ENCODE measurements at places on chromosomes 2 and 18. TPM values are rescaled to one million over a fixed set of nuclear protein-coding genes. Genes with fewer than 3 reads are reported as not detected.

The TET3 gene
- 2.9 TPM for polyA plus RNA-seq

The NAT8 gene
- not detected for polyA plus RNA-seq

The UGT1A8 gene
- polyA plus RNA-seq = not detected

The ATP6V1B1 gene
- polyA plus RNA-seq = not detected

The FEV gene
- not detected for polyA plus RNA-seq

The GDF7 gene
- polyA plus RNA-seq = 0.05 TPM

The PTPN4 gene
- polyA plus RNA-seq = 26.3 TPM

The SNORC gene
- 1.2 TPM for polyA plus RNA-seq

The SKOR2 gene
- not detected for polyA plus RNA-seq

The CLIP4 gene
- polyA plus RNA-seq = 7.9 TPM

The VIT gene
- not detected for polyA plus RNA-seq

The CAMKMT gene
- 19.9 TPM for polyA plus RNA-seq

The MC5R gene
- polyA plus RNA-seq = not detected

The KIF5C gene
- 3.2 TPM for polyA plus RNA-seq

The ARHGEF33 gene
- 1.00 TPM for polyA plus RNA-seq

The CNGA3 gene
- polyA plus RNA-seq = not detected

The GALNT14 gene
- 0.84 TPM for polyA plus RNA-seq

The TUBA3E gene
- polyA plus RNA-seq = 0.70 TPM

The KCNF1 gene
- 0.75 TPM for polyA plus RNA-seq

The CDH19 gene
- not detected for polyA plus RNA-seq

The ALLC gene
- polyA plus RNA-seq = not detected

The DHRS9 gene
- 1.4 TPM for polyA plus RNA-seq

The LAMA1 gene
- 11.4 TPM for polyA plus RNA-seq

The CYP1B1 gene
- polyA plus RNA-seq = 0.06 TPM

The CKAP2L gene
- polyA plus RNA-seq = 4.0 TPM

The UGT1A10 gene
- not detected for polyA plus RNA-seq

The CTAGE1 gene
- polyA plus RNA-seq = not detected

The SH2D6 gene
- polyA plus RNA-seq = 1.5 TPM

The TUBA4A gene
- 2.3 TPM for polyA plus RNA-seq

The MFSD2B gene
- 0.23 TPM for polyA plus RNA-seq

The CLEC4F gene
- polyA plus RNA-seq = not detected

The KCNE4 gene
- 0.71 TPM for polyA plus RNA-seq

The ALPG gene
- polyA plus RNA-seq = not detected

The HOXD4 gene
- not detected for polyA plus RNA-seq

The FNDC4 gene
- polyA plus RNA-seq = 51.2 TPM

The CCDC85A gene
- 3.9 TPM for polyA plus RNA-seq

The RFTN2 gene
- 5.0 TPM for polyA plus RNA-seq

The B3GNT7 gene
- 2.9 TPM for polyA plus RNA-seq

The FBXO36 gene
- polyA plus RNA-seq = 10.1 TPM

The NTSR2 gene
- polyA plus RNA-seq = not detected

The ZNF892 gene
- polyA plus RNA-seq = 4.7 TPM

The EFEMP1 gene
- 2.4 TPM for polyA plus RNA-seq

The KCNG2 gene
- 0.26 TPM for polyA plus RNA-seq

The ORC2 gene
- polyA plus RNA-seq = 8.8 TPM

The RTKN gene
- 61.7 TPM for polyA plus RNA-seq

The CYS1 gene
- polyA plus RNA-seq = 0.10 TPM

The CCL20 gene
- 0.21 TPM for polyA plus RNA-seq

The CMPK2 gene
- 2.4 TPM for polyA plus RNA-seq

The ARMC9 gene
- 30.0 TPM for polyA plus RNA-seq

The TUBA3D gene
- polyA plus RNA-seq = 0.61 TPM

The ASIC4 gene
- 3.3 TPM for polyA plus RNA-seq

The FIGN gene
- 12.6 TPM for polyA plus RNA-seq

The NPPC gene
- 0.39 TPM for polyA plus RNA-seq

The HTR2B gene
- 0.41 TPM for polyA plus RNA-seq

The IL1RN gene
- not detected for polyA plus RNA-seq

All from cardiac muscle cell (in vitro differentiated cells and primary cell).